ENCODE measurements at places on chromosomes 11 and 22.

GRCh38 chr22:42319386-42319785 is 48.9 kb upstream of the TCF20 start:
- no peak for DNase-seq

DNA sequence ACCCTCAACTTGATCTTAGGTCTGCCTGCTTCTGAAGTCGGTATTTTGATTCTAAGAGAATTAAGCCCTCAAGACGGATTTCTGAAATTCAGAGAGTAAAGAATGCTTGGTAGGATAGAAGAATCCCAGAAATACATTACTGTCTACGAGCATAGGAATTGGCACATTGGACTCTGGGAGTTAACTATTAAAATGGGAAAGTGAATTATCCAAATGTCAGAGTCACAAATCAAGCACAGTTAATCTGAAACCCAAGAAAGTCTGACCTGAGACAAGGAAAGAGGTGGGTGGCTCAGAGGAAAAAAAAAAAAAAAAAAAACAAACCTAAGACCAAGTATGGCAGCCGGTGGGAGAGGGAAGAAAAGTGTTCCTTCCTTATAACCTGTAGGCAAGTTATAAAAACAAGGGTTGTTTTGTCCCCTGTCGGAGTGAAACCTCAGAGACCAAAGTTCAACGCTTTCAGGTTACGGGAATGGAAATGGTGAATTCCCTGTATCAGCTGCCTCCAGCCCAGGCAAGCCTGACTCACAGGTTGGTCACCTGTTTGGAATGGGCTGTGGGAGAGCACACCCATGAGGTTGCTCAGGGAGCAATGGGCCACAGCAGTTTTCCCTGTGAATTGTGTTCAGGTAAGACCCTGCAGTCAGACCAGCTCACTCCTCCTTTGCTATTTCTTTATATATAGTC is 139.0 kb downstream of the ETS1 start:
- DNase-seq = peak; percentile 81

GRCh38 chr11:57421805-57422204 is 5.1 kb downstream of the SLC43A3 start:
- no peak for DNase-seq

DNA sequence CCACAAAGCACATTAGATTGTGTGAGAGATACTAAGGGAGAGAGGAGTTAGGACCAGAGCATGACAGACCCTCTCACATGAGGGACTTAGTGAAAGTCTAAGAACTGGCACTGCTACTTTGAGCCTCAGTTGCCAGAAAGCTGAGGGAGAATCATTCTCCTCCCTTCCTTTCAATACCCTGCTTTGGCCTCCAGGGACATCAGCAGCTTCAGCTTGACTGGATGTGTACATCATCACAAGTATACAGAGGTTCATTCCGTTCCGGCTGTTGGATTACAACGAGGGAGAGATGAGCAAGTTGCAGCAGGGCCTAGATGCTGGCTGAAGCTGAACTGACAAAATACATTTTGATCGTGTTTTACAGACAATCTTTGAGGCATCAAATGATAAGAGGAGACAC is 15.7 kb upstream of the ANO5 start:
- DNase-seq = peak; percentile 16

DNA sequence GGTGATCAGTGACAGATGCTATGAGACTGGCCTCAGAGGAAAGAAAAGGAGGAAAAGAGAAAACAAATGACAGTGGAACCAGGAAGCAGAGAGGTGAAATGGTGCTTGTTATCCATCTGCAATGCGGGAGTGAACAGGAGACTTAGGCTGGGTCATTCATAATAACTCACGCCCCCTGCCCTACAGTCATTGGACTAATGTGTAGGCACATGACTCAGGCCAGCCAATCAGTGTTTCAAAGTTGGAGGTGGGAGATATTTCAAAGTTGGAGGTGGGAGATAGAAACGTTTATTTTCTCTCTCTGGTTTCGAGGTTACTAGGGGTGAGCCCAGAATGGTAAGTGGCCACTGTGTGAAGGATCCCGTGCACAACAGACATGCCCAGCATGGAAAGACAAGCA is 30.3 kb downstream of the SLC22A6 start:
- no peak for DNase-seq

Data from mesendoderm (in vitro differentiated cells).